ENCODE measurements at places on chromosomes 4 and X.
A peak's percentile ranks its signal among the peaks of the same experiment; 100 is the strongest.

GRCh38 chr4:173169428-173170181 is 994 bp downstream of the GALNT7 start:
- peak; percentile 48 for DNase-seq

GRCh38 chrX:77422891-77423648 is 24.1 kb upstream of the FGF16 start:
- DNase-seq: no peak

- no peak for DNase-seq
Measured at GRCh38 chr4:98470831-98471230, 187.6 kb downstream of the TSPAN5 start.

GRCh38 chr4:42637867-42638266 is 19.0 kb downstream of the ATP8A1 start:
- DNase-seq: no peak

DNA sequence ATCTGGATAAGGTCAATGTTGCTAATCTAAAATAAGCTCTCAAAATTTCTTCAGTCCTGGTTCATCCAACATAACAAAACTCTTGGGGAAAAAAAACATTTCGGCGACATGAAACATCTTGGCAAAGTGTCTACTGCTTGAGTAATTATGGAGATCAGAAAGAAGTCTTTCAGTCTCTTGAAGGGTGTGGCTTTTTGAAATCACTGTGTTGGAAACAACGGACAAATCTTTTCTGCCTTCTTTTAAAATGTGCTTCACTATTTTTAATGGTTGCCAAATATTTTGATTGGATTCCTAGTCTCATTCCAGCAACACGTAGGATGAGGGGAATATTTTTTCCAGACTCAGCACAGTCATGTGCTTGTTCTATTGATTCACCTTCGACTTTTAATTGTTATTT is 138.6 kb downstream of the KLHL8 start:
- no peak for DNase-seq

GRCh38 chr4:182743815-182744214 is 173.4 kb downstream of the DCTD start:
- no peak for DNase-seq

DNA sequence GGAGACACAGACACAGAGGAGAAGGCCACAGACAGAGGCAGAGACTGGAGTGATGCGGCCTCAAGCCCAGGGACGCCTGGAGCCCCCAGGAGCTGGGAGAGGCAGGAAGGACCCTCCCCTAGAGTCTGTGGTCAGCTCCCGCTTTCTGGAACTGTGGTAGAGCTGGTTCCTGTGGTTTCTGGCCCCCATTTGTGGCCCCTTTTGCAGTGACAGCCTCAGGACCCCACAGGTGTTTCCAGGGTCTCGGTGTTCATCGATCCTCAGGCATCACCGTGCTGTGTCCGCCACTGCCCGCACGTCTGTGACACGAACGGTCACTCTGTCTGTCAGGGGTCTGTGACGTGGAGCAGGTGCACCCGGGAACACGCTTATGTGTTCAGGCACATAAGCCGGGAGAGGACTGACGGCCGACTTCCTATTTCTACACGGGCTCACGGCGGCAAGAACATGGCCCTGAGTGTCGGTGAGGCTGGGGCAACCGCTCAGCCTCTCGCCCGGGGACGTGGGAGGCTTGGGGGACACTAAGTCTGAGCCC is 7.9 kb downstream of the GTPBP6 start:
- no peak for DNase-seq

Measured in neural crest cell (in vitro differentiated cells).